ENCODE measurements at places on chromosomes 6 and 20. TPM values are rescaled to one million over a fixed set of nuclear protein-coding genes. Genes with fewer than 3 reads are reported as not detected.

The LY6G5C gene
- total RNA-seq: 3.1 TPM

DNA sequence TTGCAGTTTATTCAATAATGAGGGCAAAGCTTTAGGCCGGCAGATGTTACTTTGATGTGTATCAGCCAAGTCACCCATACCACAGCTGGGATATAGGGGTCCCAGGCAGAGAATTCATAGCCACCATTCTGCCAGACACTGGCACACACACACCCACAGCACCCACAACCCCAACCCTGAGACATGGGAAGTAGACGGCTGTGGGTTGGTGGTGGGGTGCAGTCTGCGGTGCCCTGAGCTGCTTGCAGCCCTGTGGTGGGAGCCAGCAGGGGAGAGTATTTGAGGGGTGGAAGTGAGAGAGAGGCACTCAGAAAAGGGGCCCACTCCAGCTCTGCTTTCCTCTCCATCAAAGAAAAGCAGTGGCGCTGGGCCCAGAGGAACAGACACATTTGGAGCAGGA lies 125.3 kb downstream of the FOXO3 start:
- no peak for DNase-seq

GRCh38 chr6:159234102-159234553 lies 64.9 kb downstream of the FNDC1 start:
- DNase-seq: no peak

DNA sequence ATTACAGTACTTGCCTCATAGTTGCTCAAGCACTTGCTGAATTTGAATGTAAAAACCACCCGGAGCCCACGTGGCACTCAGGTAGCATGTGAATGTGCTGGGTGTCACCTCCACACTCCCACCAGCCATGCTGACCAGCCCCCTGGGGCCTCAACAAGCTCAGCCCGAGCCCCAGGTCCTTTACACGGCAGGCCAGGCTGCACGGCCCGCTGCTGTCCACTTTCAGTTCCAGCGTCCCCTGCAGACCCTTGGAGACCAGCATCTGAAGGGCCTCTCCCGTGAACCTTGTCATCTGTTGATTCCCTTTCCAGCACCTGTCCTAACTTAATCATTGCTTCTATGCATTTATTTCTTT lies 33.3 kb upstream of the ZBP1 start:
- DNase-seq: no peak

DNA sequence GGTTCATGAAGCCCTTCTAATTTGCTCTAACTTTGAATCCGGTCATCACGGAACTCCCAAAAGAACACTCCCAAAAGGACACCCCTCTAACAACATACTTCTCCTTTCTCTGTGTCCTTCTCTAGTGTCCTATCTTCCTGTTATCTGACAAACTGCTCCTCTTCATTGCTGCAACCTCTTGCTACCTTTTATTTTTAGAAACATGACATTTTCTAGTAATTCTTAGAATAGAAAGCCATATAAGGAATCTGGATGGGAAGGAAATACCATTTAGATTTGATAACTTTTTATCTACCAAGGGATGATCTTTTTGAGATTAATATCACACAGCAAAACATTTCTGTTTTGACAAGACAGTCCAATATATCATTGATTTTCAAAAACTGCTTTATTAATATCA lies 63.1 kb downstream of the COL12A1 start:
- no peak for DNase-seq
